ENCODE measurements at places on chromosomes 4 and X.

DNA sequence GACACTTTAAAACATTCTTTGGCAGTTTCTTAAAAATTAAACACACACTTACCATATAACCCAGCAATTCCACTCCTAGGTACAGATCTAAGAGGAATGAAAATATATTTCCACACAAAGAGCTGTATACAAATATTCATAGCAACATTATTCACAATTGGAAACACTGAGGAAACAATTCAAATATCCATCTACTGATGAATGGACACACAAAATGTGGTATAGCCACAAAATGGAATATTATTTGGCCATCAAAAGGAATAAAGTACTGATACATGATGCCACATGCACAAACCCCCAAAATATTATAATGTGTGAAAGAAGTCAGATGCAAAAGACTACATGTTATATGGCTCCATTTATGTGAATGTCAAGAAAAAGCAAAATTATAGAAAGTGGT is 70.9 kb downstream of the HS6ST2 start:
- DNase-seq, result no peak

- no peak for DNase-seq
Observed at GRCh38 chr4:7187168-7187535, 5.2 kb upstream of the SORCS2 start.

GRCh38 chr4:3046162-3046561 is 28.2 kb downstream of the HTT-AS start:
- DNase-seq, result no peak

DNA sequence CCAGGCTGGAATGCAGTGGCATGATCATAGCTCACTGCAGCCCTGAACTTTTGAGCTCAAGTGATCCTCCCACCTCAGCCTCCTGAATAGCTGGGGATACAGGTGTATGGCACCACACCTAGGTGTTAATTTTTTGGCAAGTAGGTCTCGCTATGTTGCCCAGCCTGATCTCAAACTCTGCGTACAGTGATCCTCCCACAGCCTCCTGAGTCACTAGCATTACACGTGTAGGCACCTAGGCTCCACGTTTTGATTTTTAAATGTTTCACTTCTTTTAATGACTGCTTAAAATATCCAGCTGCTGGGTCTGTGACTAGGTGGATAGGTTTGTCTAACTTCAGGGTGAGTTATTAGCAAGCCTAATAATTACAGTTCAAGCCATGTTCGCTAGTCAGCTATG is 44.5 kb downstream of the GATB start:
- DNase-seq, result no peak

DNA sequence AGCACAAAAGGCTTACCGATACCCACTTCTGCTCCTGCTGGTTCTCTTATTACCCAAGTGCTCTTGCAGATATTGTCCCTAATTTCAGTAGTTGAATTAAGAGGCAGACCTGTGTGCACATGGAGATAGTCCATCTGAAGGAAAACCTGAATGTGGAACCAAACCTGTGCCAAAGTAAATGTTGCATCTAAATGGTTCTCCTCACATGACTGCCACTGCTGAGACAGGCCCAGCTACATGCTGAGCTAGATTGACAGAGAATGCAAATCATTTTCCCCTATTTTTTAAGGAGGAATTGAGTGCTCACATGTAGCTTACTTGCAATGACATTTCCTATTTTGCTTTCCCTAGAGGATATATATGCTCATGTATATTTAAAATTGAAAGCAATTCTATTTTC is 609.1 kb upstream of the TECRL start:
- DNase-seq, result no peak

DNA sequence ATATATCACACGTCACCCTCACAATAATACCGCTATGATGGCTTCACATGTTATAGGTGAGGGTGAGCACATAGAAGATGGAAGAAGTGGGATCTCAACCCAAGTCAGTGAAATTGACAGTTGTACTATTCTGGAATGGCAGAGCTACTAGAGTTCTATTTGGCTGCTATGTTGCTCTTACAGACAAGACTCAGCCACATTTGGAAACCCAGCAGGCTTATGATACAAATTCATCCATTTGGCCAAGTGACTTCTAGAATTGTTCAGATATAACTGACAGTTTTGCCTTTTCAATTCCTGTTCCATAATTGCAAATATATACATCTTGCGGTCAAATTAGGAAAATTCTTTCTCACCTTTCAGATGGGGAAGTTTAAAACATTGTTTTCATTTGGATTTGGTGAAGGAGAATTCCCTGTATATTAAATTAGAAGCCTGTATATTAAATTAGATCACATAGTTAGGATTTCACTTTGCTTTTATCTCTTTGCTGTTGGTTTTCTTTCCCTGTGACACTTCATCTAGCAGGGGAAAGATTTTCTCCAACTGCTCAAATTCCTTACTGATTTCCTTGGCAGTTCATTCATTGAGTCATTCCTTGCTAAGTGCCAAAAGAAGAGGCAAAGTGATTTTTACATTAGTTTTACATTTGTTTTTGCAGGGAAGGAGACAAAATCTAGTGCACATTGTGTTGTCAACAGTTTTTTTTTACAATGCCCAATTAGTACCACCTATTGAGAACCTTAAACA is 120.6 kb upstream of the TBC1D9 start:
- DNase-seq, result no peak

DNA sequence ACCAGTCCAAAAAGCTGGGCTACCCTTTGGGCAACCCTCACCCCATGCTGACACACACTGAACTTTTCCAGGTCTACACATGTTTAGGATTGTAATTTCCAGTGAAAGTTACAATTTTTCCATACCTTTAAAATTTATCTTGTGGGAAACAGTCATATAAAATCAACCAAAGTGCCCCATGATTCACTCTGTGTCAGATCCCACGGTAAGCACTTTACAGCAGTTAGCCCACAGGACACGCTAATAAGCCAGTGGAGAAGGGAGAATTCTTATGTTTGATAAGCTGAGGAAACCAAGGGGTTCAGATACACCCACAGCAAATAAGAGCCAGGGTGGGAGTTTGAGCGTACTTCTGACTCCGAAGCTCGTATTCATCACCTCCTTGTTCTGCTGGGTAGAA is 72.4 kb upstream of the TBL1X start:
- no peak for DNase-seq

DNA sequence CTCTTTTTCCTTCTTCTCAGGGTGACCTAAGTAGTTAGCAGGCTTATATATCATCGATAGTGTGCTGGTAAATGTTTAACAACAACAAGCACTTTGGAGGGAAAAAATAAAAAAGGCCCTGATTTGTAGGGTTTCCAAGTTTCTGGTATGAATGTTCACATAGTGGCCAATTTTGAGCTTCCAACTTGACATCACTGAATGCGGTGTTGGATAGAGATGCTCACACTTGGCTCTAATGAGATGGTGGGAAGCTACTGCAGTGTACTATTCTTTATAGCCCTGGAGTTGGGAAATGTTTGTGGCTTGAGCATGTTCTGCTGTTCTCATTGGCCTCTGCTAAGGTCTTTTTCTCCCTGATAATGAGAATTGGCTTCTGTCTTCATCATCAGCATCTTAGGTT is 875.3 kb downstream of the PCDH7 start:
- DNase-seq, result no peak

GRCh38 chr4:7155590-7156071 is 36.7 kb upstream of the SORCS2 start:
- no peak for DNase-seq
